ENCODE measurements at places on chromosomes 2 and 18.

GRCh38 chr2:205483095-205483494 is 199.2 kb upstream of the NRP2 start:
- DNase-seq: no peak

GRCh38 chr2:116490511-116491145 is 1323.9 kb upstream of the DDX18 start:
- no peak for DNase-seq

GRCh38 chr2:52895726-52896340 is 871.8 kb upstream of the CHAC2 start:
- no peak for DNase-seq

DNA sequence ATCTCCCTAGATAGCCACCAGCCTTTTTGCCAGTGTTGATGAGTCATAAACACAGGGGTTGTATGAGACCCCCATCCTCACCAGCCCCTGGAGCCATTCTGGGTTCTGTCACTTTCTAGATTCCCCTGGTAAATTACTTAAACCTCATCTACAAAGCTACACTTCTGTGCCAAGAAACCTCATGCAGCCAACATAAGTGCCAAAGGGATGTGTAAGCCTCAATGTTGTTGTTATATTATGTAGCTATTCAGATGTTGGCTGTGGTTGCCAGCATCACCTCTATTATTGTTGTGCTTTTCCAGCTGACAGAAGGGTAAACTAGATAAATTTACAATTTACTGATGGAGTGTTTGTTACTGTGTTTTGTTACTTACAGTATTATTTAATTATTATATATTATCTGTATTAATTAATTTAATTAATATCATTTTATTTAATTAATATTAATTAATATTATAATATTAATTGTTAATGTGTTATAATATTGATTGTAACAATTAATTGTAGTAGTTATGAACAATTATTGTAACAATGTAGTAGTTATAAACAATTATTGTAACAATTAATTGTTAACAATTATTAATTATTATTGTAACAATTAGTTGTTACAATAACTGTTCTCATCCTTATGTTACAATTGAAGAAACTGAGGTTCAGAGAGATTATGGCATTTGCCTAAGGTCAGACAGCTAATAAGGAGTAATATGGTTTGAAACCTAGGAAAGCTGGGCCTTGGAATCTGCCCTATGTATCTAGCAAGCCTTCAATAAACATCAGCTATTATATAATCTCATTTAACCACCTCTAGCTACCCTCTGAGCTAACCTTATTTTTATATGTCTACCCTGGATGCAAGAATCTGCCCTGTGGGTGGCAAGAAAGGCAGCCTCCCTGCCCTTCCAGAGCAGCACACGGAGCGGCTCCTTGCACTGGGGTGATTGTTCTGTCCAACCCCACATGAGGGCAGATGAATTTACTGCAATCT is 36.1 kb downstream of the PSTPIP2 start:
- DNase-seq: no peak

DNA sequence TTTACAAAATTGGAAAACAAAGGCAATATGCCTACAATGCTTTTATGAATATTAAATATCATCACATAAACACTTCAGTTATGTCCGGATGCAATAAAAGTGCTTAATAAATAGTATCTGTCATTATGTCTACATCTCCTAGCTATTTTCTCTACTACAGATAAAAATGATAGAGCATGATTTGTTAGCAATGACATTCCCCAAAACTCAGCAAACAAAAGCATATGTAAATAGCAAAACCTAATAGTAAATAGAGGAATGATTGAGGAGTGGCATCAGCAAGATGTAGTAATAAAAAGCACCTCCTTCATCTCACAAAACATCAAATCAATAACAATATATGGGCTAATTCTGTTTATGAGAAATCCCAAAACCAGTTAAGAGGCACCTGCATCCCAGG is 46.5 kb upstream of the COL5A2 start:
- no peak for DNase-seq

DNA sequence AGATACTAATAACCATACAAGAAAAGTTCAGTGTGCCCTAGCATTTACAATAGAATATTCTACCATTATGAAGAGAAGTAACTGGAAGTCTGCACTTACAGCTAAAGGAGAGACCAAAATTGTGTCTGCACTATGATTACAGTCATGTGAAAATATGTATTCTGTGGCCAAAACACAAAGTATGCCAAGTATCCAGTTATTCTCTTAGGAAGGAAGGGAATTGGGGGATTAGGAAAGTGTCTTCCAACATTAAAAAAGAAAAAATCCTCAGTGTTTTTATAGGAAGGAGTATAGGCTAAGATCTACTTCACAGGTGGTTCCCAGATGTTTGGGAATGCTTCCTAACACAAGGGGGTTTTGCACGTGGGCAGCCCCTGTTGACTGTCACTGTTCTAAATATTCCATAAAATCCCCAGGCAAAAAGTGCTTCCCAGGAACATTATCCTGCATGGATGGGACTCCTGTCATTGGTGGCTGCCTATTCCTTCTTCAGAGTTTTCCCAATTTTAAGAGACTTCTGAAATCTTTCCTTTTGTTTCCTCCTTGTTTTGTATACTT is 180.2 kb upstream of the KLHL29 start:
- peak; percentile 15 for DNase-seq

GRCh38 chr2:226883296-226883795 is 47.5 kb downstream of the RHBDD1 start:
- no peak for DNase-seq

All from fibroblast of skin of left biceps (primary cell).